ENCODE measurements at places on chromosomes 7 and 10. TPM values are rescaled to one million over a fixed set of nuclear protein-coding genes. Genes with fewer than 3 reads are reported as not detected.

Gene NPC1L1
- total RNA-seq = 0.06 TPM

Gene TMEM178B
- 1.3 TPM for total RNA-seq

Gene UNCX
- total RNA-seq = not detected

Gene AOAH
- 0.15 TPM for total RNA-seq

Gene FAM221A
- total RNA-seq = 0.55 TPM

Gene DRGX
- 0.08 TPM for total RNA-seq

Gene PIP4K2A
- total RNA-seq = 18.7 TPM

Gene FAM180A
- total RNA-seq = 0.06 TPM

Gene NKX1-2
- total RNA-seq = 0.03 TPM

Gene PHYHIPL
- total RNA-seq = 0.16 TPM

Gene INSYN2A
- 1.5 TPM for total RNA-seq

Gene FFAR4
- total RNA-seq = 0.08 TPM

Gene GDF2
- not detected for total RNA-seq

Gene TUBB8
- total RNA-seq = 0.22 TPM

Gene VAX1
- 1.3 TPM for total RNA-seq

Gene ZNF727
- total RNA-seq = not detected

Gene PLA2G12B
- total RNA-seq = not detected

Gene COL13A1
- total RNA-seq = 0.30 TPM

Gene PLAC9
- not detected for total RNA-seq

Gene SLIT1
- total RNA-seq = 0.14 TPM

Gene PDE6C
- total RNA-seq = not detected

Gene CTAGE8
- not detected for total RNA-seq

Gene CPN1
- 0.29 TPM for total RNA-seq

Gene RNF32
- 1.3 TPM for total RNA-seq

Gene PCDH15
- total RNA-seq = not detected

Gene ADAP1
- 4.0 TPM for total RNA-seq

Gene DPYSL4
- 19.7 TPM for total RNA-seq

Gene APBB1IP
- total RNA-seq = 5.9 TPM

Gene BAIAP2L1
- total RNA-seq = 41.9 TPM

Gene BTBD16
- 0.46 TPM for total RNA-seq

Gene PLXNA4
- total RNA-seq = 0.41 TPM

Gene EPHB6
- total RNA-seq = 0.49 TPM

Gene AGR2
- total RNA-seq = 110 TPM

Gene SOSTDC1
- total RNA-seq = not detected

Gene ODAD2
- total RNA-seq = not detected

Gene ERCC6
- 7.2 TPM for total RNA-seq

Gene CLCN1
- not detected for total RNA-seq

Gene ASAH2
- total RNA-seq = 2.2 TPM

Gene PKD2L1
- 0.05 TPM for total RNA-seq

Gene SPDYE16
- not detected for total RNA-seq

Gene NKX6-2
- 0.48 TPM for total RNA-seq

Gene DNAH11
- total RNA-seq = 0.63 TPM

Gene CH25H
- 0.39 TPM for total RNA-seq

Gene SORCS1
- total RNA-seq = not detected

Gene ANKRD30A
- 0.86 TPM for total RNA-seq

Gene IRF5
- 17.8 TPM for total RNA-seq

Gene FXYD4
- not detected for total RNA-seq

Gene SPDYE9
- not detected for total RNA-seq
